ENCODE measurements at places on chromosomes 1 and 21. TPM values are rescaled to one million over a fixed set of nuclear protein-coding genes. Genes with fewer than 3 reads are reported as not detected.

The AP4B1 gene
- 9.2 TPM for total RNA-seq

The RGSL1 gene
- not detected for total RNA-seq

The LRRC71 gene
- 0.33 TPM for total RNA-seq

The BRDT gene
- not detected for total RNA-seq

The LCE3E gene
- total RNA-seq: not detected

The CIART gene
- total RNA-seq: 0.22 TPM

The ATF6 gene
- 13.1 TPM for total RNA-seq

The MPL gene
- 0.31 TPM for total RNA-seq

The GPR25 gene
- total RNA-seq: not detected

The TMEM81 gene
- total RNA-seq: 2.0 TPM

The ZNF593OS gene
- total RNA-seq: 0.36 TPM

The C1orf74 gene
- 1.5 TPM for total RNA-seq
